ENCODE measurements at places on chromosomes 6 and 20.
A peak's percentile ranks its signal among the peaks of the same experiment; 100 is the strongest.

- peak; percentile 12 for DNase-seq
Measured at GRCh38 chr6:14228571-14228970, 111.0 kb downstream of the CD83 start.

- no peak for DNase-seq
Measured at GRCh38 chr20:5935384-5935783, 14.9 kb downstream of the TRMT6 start.

DNA sequence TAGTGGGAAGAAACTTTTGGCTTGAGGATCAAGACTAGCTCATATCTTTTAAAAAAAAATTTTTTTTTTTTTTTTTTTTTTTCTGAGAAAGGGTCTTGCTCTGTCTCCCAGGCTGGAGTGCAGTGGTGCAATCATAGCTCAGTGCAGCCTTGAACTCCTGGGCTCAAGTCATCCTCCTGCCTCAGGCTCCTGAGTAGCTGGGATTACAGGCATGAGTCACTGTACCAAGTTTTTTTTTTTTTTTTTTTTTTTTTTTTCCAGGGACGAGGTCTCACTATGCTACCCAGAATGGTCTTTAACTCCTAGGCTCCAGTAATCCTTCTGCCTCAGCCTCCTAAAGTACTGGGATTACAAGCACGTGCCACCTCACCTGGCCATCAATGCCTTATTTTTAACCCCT, 27.9 kb downstream of the GCLC start:
- no peak for DNase-seq

DNA sequence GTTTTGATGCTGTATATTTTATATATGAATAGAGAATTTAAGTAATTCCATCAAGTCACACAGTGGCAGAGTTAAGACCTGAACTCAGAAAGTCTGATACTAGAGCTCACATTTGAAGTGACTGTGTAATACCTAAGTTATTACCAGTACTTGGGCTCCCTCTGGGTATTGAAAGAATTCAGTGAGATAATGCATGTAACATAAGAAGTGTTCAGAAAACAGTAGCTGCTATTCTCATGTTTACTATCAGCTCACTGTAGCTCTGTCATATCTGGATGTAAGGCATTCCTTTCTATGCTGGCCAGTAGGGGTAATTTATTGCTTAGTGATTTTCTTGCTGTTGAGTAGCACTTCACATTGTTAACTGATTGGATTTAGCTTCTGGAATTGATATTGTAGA, 44.6 kb downstream of the NKX2-4 start:
- DNase-seq = no peak

DNA sequence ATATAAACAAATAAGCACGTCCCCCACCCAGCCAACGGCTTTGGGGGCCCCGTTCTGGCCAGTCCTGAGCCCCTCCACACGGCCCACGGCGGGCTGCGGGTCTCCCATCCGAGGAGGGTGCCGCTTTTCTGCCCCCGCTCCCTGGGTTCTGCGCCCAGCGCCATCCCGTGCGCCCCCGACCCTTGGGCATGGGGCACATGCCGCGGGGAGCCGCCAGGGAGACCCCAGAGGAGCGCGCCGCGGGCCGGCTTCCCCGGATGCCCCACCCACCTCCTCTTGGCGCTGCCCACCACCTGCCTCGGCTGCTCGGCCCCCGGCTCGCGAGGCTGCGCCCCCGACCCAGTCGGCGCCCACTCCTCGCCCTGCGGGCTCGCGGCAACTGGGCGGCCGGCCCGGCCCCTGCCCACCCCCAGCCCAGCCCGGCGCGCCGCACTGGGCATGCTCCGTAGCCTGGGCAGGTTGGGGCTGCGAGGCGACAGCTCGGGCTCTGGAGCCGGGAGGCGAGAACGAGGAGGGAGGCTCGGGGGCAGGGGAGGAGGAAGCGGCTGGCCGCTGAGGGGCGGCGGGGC, 570 bp upstream of the PLCB4 start:
- no peak for DNase-seq

- DNase-seq = no peak
Measured at GRCh38 chr6:101878554-101879276, 485.2 kb downstream of the GRIK2 start.

DNA sequence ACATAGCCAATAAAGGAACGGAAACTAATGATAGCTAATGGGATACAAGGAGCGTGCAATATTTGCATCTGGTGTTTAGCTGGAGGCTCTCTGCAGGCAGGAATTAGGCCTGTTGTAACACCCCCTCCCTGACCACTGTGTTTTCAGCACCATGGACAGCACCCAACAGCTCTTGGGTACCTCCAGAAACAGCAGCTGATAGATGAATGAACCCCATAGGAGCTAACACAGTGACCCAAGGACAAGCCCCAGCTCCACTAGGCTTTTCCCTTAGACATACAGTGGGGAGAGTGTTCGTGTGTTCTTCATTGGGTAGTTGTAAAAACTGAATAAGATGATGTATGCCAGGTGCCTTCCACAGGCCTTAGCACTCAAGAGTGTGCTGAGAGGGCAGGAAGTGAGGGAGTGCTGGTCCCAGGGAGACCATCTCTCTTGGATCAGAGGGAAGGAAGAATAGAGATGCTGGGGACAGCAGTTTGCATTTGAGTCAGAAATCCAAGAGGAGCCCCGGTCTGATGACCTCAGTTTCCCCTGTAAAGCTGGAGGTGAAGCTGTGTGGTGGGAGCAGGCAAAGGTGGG, 161.3 kb downstream of the PHACTR3 start:
- no peak for DNase-seq

- no peak for DNase-seq
Measured at GRCh38 chr20:5222919-5223634, 93.7 kb downstream of the PROKR2 start.

DNA sequence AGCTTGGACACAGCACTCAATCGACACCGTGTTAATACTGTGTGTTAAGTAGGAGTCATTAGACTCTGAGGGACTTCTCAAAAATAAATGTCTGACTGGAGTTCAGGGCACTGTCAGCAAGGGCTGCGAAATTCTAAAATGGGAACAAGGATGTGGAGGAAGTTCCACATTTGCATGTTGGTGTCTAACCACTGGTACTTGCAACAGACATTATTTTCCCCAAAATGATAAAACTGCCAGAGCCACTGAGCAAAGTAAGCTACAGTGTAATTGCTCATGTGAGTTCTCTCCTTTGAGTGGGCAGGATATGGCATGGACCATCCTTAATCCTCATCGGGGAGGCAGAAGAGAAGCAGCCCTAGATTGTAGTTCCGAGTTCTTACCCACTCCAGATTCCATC, 215.9 kb downstream of the SLC24A3 start:
- no peak for DNase-seq

DNA sequence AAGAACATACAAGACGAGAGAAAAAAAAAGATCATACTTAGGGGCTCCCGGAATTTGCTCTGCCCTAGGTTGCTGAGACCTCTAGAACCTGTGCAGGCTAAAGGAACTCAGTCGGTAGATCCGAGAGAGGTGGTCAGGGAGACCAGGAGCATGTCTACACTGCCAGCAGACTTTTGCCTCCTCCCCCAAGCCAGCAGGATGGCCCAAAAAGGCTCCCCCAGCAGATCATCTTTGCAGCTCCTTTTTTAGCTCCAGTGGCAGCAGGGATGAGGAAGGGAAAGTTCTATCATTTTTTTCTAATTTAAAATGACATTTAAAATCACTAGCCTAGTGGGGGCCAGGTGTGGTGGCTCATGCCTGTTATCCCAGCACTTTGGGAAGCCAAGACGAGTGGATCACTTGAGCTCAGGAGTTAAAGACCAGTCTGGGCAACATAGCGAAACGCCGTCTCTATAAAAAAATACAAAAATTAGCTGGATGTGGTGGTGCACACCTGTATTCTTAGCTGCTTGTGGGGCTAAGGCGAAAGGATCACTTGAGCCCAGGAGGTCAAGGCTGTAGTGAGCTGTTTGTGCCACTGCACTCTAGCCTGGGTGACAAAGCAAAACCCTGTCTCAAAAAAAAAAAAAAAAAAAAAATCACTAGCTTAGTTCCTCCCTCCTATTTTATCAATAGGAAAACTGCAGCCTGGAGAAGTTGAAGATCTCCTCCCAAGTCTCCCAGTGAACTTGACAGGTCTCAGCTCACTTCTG, 69.3 kb upstream of the MYL9 start:
- no peak for DNase-seq

- DNase-seq = no peak
Measured at GRCh38 chr20:63735859-63736718, at the start of gene LIME1. Gene LIME1 (plus strand): TSS chr20:63736664. CDS start chr20:63737550, 886 bp downstream.

DNA sequence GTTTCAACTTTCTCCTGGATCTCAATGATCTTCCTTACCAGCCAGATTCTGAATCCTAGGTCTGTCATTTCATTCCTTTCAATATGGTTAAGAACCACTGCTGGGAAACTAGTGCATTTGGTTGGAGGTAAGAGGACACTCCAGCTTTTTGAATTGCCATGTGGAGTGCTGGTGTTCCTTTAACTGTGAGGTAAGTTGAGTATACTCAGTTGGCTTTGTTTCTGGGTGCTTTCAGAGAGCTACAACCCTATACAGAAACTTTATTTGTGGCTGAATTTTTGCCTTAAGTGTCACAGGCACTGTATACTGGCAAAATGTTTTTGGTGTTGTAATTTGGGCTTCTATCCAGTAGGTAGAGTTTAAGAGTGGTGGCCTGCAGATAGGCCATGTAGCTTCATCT, 175.8 kb downstream of the TBC1D32 start:
- DNase-seq = no peak

- DNase-seq = no peak
Measured at GRCh38 chr6:108799354-108799717, 48.9 kb upstream of the ARMC2 start.

- DNase-seq = no peak
Measured at GRCh38 chr6:44493132-44493531, 105.6 kb downstream of the CDC5L start.

- no peak for DNase-seq
Measured at GRCh38 chr6:98323605-98324004, 510.8 kb upstream of the POU3F2 start.

GRCh38 chr6:30720738-30721197, 616 bp downstream of the TUBB start:
- peak; percentile 61 for DNase-seq

- no peak for DNase-seq
Measured at GRCh38 chr6:119273272-119274196, 76.0 kb downstream of the MAN1A1 start.

- no peak for DNase-seq
Measured at GRCh38 chr6:113067612-113068275, 720.6 kb downstream of the RFPL4B start.

- peak; percentile 92 for DNase-seq
Measured at GRCh38 chr6:23533944-23534343, 592.1 kb upstream of the NRSN1 start.
